Esophagus (tissue), 2 donors: ENCODE measurements at places on chromosomes 16 and 17. TPM values are rescaled to one million over a fixed set of nuclear protein-coding genes. Genes with fewer than 3 reads are reported as not detected.

The STAT3 gene
- 64.2 TPM for polyA plus RNA-seq

The ABCC1 gene
- polyA plus RNA-seq, result 21.8 TPM

The TBC1D28 gene
- polyA plus RNA-seq, result not detected

The GPS2 gene
- 54.5 TPM for polyA plus RNA-seq

The FOXC2 gene
- 0.18 TPM for polyA plus RNA-seq

The CD300LG gene
- polyA plus RNA-seq, result 0.47 TPM

The UNC45B gene
- 0.02 TPM for polyA plus RNA-seq

The WNT9B gene
- 0.06 TPM for polyA plus RNA-seq

The SEZ6L2 gene
- 0.45 TPM for polyA plus RNA-seq

The ANKRD11 gene
- 73.5 TPM for polyA plus RNA-seq

The CENPT gene
- 65.0 TPM for polyA plus RNA-seq
